ENCODE measurements at places on chromosomes 7 and 10.

DNA sequence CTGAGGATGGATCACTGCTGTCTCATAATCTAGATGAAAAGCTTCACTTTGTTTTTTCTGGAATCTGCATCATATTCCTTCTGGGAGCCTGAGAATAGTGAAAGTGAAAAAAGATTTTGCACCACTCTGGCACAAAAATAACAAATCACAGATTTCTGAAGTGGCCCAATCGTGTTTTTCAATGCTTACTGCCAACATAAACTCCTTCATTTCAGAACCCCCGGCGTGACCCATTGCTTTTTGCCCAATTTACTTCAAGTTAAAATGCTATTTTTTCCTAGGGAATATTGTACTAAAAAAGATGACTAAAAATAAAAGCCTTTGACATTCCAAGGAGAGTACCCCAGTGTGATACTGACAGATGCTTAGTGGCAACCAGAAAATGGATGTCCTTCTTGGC lies 53.7 kb upstream of the ANK3 start:
- DNase-seq, result no peak

DNA sequence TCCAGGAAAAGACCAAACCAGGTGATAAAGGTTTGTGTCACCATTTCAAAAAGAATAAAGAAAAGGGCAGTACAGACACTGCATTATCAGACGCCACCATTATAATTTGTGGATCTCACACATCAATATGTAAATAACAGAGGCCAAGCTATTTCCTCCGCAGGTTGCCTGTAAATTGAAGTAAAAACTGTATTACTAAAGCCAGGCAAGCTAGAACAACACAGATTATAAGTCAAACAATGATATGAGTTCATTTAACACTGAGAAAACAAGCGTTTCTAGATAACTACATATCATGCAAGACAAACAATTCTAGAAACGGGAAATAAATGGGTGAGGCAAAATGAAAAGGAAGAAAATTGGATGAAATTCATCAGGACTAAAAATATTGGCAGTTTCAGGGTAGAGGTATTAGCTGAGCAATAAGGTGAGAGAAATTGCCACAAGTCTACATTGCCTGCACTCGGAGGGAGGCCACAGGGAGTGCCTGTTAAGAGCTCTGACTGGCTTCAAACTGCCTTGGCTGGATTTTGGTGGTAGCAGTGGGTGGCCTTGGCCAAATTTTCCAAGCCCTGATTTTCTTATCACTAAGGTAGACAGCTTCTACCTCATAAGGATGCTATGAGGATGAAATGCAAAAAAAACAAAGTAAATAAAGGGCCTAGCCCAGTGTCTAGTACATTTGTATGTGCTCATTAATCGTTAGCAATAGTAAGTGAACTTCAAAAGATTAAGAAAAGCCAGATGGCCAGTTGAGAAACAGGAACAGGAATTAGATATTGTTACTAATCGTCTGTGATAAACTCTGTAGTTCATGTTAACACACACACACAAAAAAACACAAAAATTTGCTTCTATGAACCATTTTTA lies 240.0 kb upstream of the NFE2L3 start:
- DNase-seq, result no peak

GRCh38 chr10:92757066-92757710 lies 67.4 kb downstream of the HHEX start:
- DNase-seq, result no peak

DNA sequence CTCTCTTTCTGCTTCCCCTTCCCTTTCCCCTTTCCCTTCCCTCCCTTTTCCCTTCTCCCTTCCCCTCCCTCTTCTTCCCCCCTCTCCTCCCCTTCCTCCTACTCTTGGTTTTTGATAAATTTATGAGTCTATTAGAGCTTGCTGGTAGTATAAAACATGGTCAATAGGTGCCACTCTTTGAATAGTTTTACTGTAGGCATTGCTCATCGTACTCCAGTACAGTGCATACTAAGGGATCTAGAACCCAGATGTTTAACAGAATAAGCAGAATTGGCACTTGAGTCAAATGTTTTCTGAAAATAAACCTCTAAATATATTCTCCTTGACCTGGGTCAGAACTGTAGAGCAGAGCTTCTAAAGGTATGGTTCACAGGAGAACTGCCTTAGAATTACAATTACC lies 126.7 kb downstream of the SORCS3 start:
- DNase-seq, result no peak

GRCh38 chr7:46452561-46453135 lies 531.6 kb upstream of the IGFBP3 start:
- DNase-seq, result no peak

GRCh38 chr7:103944230-103944900 lies 45.1 kb downstream of the RELN start:
- no peak for DNase-seq

GRCh38 chr7:151304856-151305255 lies 36.8 kb upstream of the NUB1 start:
- no peak for DNase-seq

GRCh38 chr10:131513901-131514300 lies 202.4 kb upstream of the TCERG1L start:
- DNase-seq, result no peak

- no peak for DNase-seq
Observed at GRCh38 chr7:102432442-102433218, 745 bp upstream of the ORAI2 start.

- no peak for DNase-seq
Observed at GRCh38 chr7:138527746-138528223, 67.7 kb downstream of the TRIM24 start.

- DNase-seq, result no peak
Observed at GRCh38 chr10:5963591-5963990, 13.8 kb downstream of the IL15RA start.

- no peak for DNase-seq
Observed at GRCh38 chr7:113159746-113160339, 41.5 kb upstream of the SMIM30 start.

DNA sequence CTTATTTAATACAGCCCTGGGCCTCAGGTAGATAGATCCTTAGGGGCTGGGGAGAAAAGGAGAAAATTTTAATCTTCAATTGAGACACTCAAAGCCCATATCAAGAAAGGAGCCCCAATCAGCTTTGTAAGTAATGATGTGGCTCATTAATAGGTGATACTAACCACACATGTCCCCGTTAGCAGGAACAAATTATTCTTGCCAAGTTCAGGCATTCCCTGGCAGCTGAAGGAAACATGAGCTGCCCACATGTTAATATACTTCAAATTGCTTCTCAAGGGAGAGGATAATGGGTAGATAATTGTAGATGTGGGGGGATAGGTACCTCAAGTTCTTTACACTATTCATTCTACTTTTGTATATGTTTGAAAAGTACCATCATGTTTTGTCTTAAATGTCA lies 14.5 kb downstream of the IFIT5 start:
- DNase-seq, result no peak

- no peak for DNase-seq
Observed at GRCh38 chr7:2253021-2253420, 11.0 kb downstream of the NUDT1 start.

- DNase-seq, result no peak
Observed at GRCh38 chr7:55438085-55438756, 73.1 kb downstream of the LANCL2 start.

GRCh38 chr7:26850193-26850651 lies 14.2 kb downstream of the SKAP2 start:
- DNase-seq, result no peak

DNA sequence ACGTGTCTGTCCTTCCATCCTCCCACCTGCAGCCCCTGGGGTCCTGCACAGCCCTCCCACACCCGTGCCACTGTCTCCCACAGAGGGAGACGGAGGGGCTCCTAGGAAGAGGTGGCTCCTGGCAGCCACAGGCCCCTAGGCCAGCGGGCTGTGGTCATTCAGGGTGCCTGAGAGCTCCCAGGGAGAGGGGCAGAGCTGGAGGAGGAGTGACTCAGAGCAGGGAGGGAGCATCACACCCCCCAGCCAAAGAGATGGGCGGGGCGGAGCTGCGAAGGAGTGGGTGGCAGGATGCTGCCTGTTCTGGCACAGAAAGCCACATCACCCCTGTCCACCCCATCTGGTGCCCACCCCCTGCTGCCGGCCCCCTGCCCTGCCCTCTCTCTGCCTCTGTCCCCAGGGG lies 50.5 kb downstream of the STK32C start:
- DNase-seq, result peak; percentile 19

Data from stimulated activated CD4-positive, alpha-beta T cell treated with anti-CD3 and anti-CD28 coated beads, Interleukin-15, amount 100 ng/mL, for 1 hour (primary cell).